ENCODE measurements at places on chromosomes 1 and 21.
A peak's percentile ranks its signal among the peaks of the same experiment; 100 is the strongest.

- peaks cover 69% of the 10 kb centered on the region for H3K36me3 ChIP-seq
- H3K27me3 ChIP-seq = no peaks in the 10 kb centered on the region
- peaks cover 8% of the 10 kb centered on the region for H3K4me1 ChIP-seq
- H3K27ac ChIP-seq = no peak overlapping the region
- DNase-seq = no peak
Measured at GRCh38 chr1:11286735-11287410, 13.9 kb downstream of the UBIAD1 start.

- no peak for DNase-seq
- H3K4me3 ChIP-seq = no peak overlapping the region
- no peaks in the 10 kb centered on the region for H3K4me1 ChIP-seq
- H3K27ac ChIP-seq = no peak overlapping the region
Measured at GRCh38 chr1:42998386-42998785, 39.7 kb upstream of the SLC2A1 start.

GRCh38 chr1:151811181-151811580 is 6.0 kb upstream of the LINGO4 start:
- no peak overlapping the region for H3K27ac ChIP-seq
- H3K4me1 ChIP-seq = no peaks in the 10 kb centered on the region
- H3K27me3 ChIP-seq = peaks cover 9% of the 10 kb centered on the region
- DNase-seq = no peak
- no peak overlapping the region for H3K4me3 ChIP-seq

DNA sequence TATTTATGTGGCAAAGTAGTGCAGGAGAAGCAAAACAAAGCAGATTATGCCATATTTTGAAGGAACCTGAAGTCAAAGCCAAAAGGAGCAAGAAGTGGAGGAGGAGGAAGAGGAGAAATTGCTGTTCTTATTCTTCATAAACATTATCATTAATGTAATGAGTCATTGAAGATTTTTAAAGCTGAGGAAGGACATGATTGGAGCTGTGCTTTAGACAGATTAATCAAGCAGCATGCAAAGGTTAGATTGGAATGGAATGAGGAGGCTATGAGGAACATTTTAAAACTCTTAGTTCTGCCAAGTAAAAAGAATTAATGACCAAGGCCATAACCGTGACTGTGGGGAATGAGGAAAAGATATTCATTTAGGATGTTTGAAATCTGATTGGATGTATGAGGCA is 33.0 kb upstream of the HSD17B7 start:
- H3K36me3 ChIP-seq = peaks cover 44% of the 10 kb centered on the region
- no peak overlapping the region for H3K4me3 ChIP-seq
- H3K4me1 ChIP-seq = no peaks in the 10 kb centered on the region
- DNase-seq = no peak
- H3K27ac ChIP-seq = peak overlapping the region; percentile 8

GRCh38 chr1:160101037-160101716 is 2.8 kb upstream of the IGSF8 start:
- H3K4me1 ChIP-seq = peaks cover 72% of the 10 kb centered on the region
- no peaks in the 10 kb centered on the region for H3K36me3 ChIP-seq
- no peak overlapping the region for H3K4me3 ChIP-seq

DNA sequence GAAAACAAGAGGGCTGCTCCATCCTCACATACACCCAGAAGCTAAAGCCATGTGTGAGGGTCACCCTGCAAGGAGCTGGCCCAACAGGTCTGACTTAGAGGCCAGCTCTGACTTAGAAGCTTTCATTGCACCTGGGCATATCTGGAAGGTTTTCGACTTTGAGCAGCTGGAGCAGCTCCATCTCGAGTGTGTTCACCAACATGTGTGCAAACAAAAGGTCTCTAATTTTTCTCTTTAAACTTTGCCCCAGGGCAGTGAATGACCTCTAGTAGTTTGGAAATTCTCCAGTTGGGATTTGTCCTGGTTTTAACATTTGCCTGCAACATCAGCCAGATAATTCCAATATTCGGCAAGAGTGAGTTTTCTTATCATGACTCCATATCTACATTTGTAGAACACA is 108.3 kb downstream of the TNR start:
- no peaks in the 10 kb centered on the region for H3K4me1 ChIP-seq
- no peaks in the 10 kb centered on the region for H3K36me3 ChIP-seq
- no peak overlapping the region for H3K4me3 ChIP-seq
- H3K27ac ChIP-seq = no peak overlapping the region

- peak overlapping the region; percentile 53 for H3K27ac ChIP-seq
- H3K4me1 ChIP-seq = peaks cover 11% of the 10 kb centered on the region
Measured at GRCh38 chr1:164702216-164702615, 143.2 kb downstream of the PBX1 start.

DNA sequence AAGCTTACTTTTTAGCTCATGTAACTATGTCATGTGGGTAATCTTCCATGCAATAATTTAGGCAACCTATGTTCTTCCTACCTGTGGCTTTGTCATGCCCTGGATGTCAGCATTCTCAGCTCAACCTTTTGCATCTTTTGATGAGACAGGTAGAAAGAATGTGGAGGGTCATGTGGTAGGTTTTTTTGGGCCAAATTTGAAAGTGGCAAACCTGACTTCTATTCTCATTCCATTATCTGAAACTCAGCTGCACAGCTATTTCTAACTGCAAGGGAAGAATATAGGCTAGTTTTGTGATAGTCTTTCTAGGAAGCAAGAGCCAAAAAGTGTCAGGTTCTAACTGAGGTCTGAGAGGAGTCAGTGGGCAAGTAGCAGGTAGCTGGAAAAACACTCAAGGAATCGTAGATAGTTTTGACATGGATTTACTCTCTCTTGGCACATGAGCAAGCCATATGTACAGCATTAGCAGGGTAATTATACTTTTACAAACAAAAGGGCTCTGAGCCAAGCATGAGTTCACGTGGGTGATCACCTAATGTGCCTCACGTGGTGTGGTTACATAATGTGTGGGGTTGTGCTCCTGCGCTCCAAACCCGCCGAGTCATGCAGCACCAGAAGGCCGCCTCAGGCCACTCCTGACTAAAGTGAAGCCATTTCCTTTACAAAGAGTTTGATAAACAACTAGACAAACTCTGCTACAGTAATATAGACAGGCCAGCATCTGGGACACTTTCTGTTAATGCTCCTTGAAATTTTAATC is 1013.8 kb downstream of the PLA2G4A start:
- no peaks in the 10 kb centered on the region for H3K36me3 ChIP-seq
- DNase-seq = peak; percentile 30
- H3K4me3 ChIP-seq = no peak overlapping the region
- H3K4me1 ChIP-seq = no peaks in the 10 kb centered on the region
- no peaks in the 10 kb centered on the region for H3K27me3 ChIP-seq

GRCh38 chr1:41003127-41003639 is 18.3 kb downstream of the SLFNL1 start:
- H3K27me3 ChIP-seq = no peaks in the 10 kb centered on the region
- H3K36me3 ChIP-seq = peaks cover 91% of the 10 kb centered on the region

DNA sequence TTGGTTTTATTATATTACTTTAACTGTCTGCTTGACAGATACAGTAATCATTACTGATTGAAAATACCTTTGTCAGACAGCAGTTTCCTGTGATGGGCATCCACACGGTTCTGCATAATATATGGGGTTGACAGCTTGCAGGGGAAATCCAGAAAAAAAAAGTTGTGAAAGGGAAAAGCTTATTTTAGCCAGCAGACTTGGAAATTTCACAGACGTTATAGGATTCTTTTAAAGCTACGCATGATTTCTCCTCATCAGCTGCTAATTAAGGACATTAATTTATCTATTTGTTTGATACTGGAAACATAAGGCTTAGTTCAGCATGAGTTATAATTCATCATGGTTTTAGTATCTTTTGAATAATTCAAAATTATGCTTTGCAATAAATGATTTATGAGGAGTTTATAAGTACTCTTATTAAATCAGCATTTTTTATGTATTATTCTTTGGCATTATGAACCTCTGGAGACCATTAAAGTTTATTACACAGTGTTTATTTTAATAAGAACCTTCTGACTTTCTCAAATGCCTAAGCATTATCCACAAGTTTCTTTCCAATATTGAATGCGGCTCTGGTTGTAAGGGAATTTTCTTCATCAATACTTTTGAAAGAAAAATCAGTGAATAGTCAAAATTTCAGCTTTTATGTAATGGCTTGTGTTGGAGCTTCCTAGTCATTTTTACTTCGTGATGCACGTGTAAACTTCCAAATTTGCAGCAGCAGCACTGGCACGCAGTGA is 235.3 kb upstream of the KCNK2 start:
- H3K36me3 ChIP-seq = no peaks in the 10 kb centered on the region
- H3K4me3 ChIP-seq = no peak overlapping the region
- no peak for DNase-seq
- H3K27me3 ChIP-seq = no peaks in the 10 kb centered on the region

DNA sequence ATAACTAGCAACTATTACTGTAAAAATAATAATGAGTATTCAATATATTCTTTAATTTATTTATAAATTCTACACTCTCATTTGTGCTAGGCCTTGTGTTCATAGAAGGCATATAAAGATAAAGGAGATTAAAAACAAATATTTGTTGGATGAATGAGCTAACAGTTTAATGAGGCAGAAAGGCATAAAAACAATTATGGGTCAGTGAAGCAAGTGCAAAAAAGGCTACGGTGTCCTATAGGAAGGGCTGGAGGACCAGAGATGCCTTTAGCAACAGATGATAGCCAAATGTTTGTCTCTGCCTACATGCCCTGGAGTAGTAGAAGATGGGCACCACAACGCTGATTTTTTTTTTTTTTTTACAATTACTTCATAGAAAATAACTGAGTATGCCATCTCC is 45.7 kb downstream of the PTGS2 start:
- H3K4me3 ChIP-seq = no peak overlapping the region
- no peaks in the 10 kb centered on the region for H3K36me3 ChIP-seq
- H3K27me3 ChIP-seq = no peaks in the 10 kb centered on the region

GRCh38 chr1:7669559-7670311 is 101.4 kb upstream of the VAMP3 start:
- H3K27me3 ChIP-seq = no peaks in the 10 kb centered on the region
- no peaks in the 10 kb centered on the region for H3K36me3 ChIP-seq
- peak; percentile 56 for DNase-seq

- no peak for DNase-seq
- H3K4me3 ChIP-seq = no peak overlapping the region
- no peaks in the 10 kb centered on the region for H3K4me1 ChIP-seq
- peaks cover 53% of the 10 kb centered on the region for H3K36me3 ChIP-seq
- H3K27ac ChIP-seq = no peak overlapping the region
Measured at GRCh38 chr1:186326009-186326408, 49.0 kb downstream of the TPR start.

- DNase-seq = no peak
- no peaks in the 10 kb centered on the region for H3K27me3 ChIP-seq
- H3K4me1 ChIP-seq = peaks cover 32% of the 10 kb centered on the region
- H3K36me3 ChIP-seq = no peaks in the 10 kb centered on the region
Measured at GRCh38 chr1:212315907-212316306, 30.7 kb downstream of the PPP2R5A start.

DNA sequence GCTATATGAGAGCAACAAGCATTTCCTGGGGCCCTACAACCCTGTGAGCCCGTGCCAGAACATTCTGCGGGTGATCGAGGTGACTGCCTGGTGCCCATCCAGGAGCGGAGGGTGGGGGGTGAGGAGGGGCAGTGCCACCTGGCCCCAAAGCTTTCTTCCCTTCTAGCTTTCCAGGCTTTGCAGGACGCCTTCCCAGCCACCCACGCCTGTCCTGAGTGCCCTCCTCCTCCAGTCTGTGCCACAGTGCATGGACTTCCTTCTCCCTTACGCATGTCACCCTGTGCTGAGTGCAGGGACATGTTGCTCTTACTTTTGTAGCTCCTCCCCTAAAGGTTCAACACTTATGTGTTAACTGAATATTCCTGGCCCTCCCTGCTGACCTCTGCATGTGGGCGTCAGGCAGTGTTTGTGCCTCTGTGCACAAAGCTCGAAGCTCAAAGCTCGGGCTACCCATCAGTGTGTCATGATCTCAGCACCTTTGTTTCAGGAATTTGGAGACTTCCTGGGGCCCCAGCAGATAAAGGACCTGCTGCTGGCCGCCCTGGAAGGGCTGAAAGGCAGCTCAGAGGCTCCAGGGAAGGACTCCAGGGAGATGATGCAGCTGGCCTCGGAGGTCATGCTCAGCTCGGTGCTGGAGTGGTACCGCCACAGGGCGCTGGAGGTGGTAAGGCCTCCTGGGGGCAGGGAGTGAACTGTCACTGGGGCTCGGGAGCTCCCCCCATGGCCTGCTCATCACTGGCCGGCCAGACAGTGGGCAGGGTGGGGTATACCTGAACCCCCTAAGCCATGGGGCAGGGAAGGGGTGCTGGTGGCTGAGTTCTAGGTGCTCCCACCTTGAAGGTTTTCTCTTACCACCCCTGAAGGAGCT is 36.7 kb upstream of the TTC4 start:
- H3K36me3 ChIP-seq = no peaks in the 10 kb centered on the region
- H3K27me3 ChIP-seq = no peaks in the 10 kb centered on the region
- no peaks in the 10 kb centered on the region for H3K4me1 ChIP-seq
- no peak for DNase-seq
- H3K4me3 ChIP-seq = no peak overlapping the region
- H3K27ac ChIP-seq = no peak overlapping the region

DNA sequence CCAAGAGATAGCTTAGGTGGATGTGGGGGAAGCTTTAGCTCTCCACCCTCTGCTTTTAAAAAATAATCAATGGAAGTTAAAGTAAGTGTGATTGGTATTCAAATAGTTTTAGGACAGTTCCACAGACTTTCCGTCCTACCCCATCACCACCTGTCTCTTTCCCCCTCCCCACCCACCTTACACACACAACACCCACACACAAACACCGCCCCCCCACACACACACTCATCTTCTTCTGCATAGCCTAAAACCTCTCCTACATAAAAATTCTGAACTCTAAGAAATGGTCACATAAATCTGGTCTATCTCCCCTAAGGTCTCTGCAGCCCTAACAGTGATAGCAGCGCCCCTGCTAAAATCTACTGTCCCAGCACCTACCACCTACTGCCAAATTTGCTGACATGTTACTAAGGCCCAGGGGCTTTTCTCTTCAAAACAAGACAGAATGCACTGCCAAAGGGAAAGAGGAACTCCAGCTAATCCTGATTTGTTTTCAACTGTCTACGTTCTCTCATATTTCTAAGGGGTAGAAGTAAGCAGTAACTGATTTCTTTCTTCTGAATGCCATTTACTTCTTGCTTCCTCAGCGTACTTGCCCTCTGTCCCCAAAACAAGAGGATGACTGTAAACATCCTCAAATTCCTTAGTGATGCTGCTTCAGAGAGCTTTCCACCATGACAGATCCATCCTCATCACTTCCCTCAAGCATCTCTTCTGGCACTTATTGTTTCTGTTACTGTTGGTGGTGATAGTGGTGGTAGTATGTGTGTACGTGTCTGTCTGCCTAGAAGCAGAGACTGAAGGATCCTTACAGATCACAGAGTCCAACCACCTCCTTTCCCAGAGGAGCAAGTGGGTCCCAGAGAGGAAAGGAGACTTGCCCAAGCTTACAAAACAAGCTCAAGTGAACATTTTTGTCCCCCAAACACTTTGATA is 56.8 kb downstream of the LUZP1 start:
- no peak overlapping the region for H3K4me3 ChIP-seq
- no peak for DNase-seq
- peaks cover 47% of the 10 kb centered on the region for H3K4me1 ChIP-seq
- no peak overlapping the region for H3K27ac ChIP-seq
- no peaks in the 10 kb centered on the region for H3K27me3 ChIP-seq

- H3K4me1 ChIP-seq = no peaks in the 10 kb centered on the region
- H3K4me3 ChIP-seq = no peak overlapping the region
- H3K27ac ChIP-seq = no peak overlapping the region
- no peaks in the 10 kb centered on the region for H3K27me3 ChIP-seq
- no peaks in the 10 kb centered on the region for H3K36me3 ChIP-seq
Measured at GRCh38 chr1:114062477-114063099, 83.3 kb downstream of the OLFML3 start.

- H3K36me3 ChIP-seq = no peaks in the 10 kb centered on the region
- no peak overlapping the region for H3K4me3 ChIP-seq
- H3K27me3 ChIP-seq = no peaks in the 10 kb centered on the region
- DNase-seq = no peak
- H3K4me1 ChIP-seq = no peaks in the 10 kb centered on the region
Measured at GRCh38 chr1:60066001-60066400, 7.6 kb downstream of the C1orf87 start.

Data from stomach (tissue), 19 donors.